ENCODE measurements at places on chromosomes 6 and 20. TPM values are rescaled to one million over a fixed set of nuclear protein-coding genes. Genes with fewer than 3 reads are reported as not detected.

DNA sequence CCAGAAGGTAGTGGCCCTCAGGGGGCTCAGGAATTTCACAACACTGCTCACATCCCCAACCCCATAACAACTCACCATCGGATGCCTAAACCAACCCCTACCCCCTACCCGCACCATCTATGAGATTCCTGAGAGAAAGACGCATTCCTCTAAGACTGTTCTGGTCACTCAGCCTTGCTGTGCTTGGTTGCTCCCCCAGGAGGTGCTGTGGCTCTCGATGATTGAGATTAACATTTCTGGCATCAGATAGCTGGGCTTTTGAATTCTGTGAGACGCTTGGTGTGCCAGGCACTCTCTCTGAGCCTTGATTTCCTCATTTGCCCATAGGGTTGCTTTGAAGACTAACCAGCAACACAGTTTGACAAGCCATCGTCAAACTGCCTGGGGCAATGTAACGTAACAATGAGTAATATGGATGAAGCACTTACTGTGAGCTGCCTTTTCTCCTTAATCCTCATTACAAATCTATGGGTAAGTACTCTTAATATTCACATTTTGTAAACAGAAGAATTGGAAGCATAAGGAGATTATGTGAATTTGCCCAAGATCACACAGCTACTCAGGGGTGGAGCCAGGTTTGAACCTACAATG, 978 bp downstream of the WFDC6 start:
- peak; percentile 80 for DNase-seq

Gene VSTM2L
- 0.48 TPM for total RNA-seq

DNA sequence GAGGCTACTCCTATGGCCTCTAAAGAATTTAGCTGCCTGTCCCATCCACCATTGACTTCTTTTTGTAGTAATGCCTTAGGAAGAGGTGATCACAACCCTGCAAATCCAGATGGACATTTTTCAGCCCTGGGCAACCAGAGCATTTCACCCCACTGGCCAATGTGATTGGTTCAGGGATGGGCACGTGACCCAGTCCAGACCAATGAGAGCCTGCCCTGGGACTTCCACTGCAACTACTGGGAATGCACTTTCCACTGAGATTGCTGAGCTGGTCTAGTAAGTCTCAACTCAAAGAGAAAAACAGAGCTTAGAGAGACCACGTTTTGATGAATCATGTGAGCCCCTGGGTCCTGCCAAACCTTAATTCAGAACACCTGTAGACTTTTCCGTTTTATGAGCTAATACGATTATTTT, 8.9 kb upstream of the UBE2V1 start:
- peak; percentile 74 for DNase-seq

- no peak for DNase-seq
Measured at GRCh38 chr6:155024391-155025027, 29.4 kb downstream of the TIAM2 start.

- no peak for DNase-seq
Measured at GRCh38 chr20:34100576-34100975, 11.5 kb downstream of the EIF2S2 start.

Gene RSPH4A
- not detected for total RNA-seq

- no peak for DNase-seq
Measured at GRCh38 chr6:105869835-105870440, 216.2 kb upstream of the PRDM1 start.

- no peak for DNase-seq
Measured at GRCh38 chr6:169803816-169804340, 52.5 kb downstream of the ERMARD start.

Gene MOG
- not detected for total RNA-seq

Gene LY6G5B
- total RNA-seq = 0.36 TPM

Gene PRDM13
- not detected for total RNA-seq

Gene FAM83B
- not detected for total RNA-seq

Gene DOK5
- not detected for total RNA-seq

GRCh38 chr20:3134151-3134550, 25.5 kb downstream of the FASTKD5 start:
- DNase-seq = no peak

Measured in RPMI7951 (cell line).